Stimulated activated CD8-positive, alpha-beta memory T cell treated with anti-CD3 and anti-CD28 coated beads, Interleukin-2, amount 100 ng/mL, for 48 hours (primary cell): ENCODE measurements at places on chromosomes 11 and 22.

- DNase-seq: no peak
Observed at GRCh38 chr11:62033191-62034035, 66.0 kb upstream of the FTH1 start.

- no peak for DNase-seq
Observed at GRCh38 chr11:124745835-124746620, 6.0 kb downstream of the VSIG2 start.

DNA sequence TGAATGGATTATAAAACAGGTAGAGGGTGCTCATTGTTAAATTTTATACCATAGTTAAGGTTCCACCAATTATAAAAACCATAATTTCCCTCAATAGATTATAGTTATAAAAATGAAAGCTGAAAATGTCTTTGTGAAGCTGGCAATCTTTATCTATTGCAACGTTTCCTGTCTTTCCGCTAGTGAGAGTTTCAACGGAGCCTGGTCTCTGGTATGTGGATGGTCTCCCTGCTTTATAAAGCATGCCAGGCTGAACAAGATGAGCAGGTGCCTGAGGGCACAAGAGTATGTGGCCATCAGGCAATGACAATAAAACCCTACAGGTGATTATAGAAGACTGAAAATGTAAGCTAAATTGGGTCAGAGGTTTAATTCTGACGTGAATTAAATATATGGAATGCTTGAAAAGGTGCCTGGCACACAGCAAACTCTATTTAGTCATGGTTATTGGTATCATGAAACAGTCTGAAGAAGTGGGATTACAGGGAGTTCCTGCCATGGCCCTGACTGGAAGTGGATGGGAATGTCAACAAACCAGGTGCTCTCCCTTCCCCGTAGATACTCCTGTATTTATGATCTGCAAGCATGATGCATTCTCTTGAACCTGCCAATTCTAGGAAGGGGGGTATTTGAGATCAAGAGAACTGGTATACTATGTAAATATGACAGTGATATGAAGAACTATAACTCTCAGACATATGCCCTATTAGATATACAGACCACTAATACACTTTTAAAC is 115.7 kb downstream of the ENTHD1 start:
- no peak for DNase-seq

- DNase-seq: no peak
Observed at GRCh38 chr11:82858556-82859091, 41.6 kb downstream of the PRCP start.

DNA sequence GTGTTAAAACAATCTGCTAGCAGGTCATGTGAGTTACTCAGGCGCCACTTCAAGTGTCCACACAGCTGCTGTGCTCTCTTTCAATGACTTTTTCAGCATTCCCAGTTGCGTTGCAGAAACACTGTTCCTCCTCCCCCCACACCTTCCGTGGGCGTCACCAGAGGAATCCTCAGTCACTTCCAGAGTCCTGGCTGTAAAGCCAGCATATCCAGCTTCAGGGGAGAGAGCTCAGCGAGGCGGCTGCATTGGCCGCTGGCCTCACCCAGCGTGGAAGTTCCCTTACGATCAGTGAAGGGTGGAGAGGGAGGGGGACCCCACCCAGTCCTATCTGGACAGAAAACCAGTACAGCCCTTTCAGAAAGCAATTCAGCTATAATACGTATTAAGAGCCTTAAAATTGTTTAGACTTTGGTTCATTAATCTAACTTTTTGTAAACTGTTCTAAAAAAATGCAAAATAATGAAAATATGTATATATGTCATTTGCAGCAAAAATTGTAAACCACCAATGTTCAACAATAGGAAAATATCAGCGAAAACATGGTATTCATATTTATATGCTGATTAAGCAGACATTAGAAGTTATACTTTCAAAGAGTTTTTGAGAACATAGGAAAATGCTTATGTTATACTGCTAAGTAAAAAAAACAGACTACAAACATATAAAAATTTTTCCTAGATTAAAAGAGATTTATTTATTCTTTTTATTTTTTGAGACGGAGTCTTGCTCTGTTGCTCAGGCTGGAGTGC is 2.8 kb upstream of the ANO9 start:
- no peak for DNase-seq

- DNase-seq: no peak
Observed at GRCh38 chr11:17552041-17552355, 4.9 kb downstream of the OTOG start.

- no peak for DNase-seq
Observed at GRCh38 chr11:85710917-85711316, 24.9 kb upstream of the CCDC89 start.

DNA sequence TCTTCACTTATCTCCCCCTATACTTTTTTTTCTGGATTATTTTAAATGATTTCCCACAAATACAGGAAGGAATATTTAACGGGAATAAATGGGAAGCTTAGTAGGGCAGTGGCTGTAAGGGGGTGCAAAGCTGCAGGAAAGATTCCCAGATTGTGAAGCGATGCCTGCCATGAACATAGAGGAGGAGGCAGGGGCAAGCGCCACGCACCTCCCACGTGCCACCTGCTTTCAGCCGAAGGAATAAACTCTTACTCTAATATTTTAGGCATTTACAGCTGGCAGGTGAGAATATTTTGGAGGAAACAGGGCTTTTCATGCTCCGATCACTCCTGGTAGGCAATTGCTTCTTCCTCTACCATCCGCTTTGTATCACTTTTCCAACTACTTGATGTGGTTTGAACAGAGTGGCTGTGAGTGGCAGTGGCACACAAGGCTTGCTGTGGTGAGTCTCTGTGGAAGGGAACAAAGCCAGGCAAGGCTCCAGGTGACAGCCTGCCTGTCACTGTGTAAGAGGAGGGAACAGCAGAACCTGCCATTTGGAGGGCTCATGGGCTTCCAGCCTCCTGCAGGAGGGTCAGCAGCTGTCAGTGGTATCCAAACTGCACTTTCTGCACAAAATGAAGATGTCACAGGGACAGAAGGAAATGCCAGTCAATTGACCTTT is 54.5 kb upstream of the PLET1 start:
- no peak for DNase-seq

DNA sequence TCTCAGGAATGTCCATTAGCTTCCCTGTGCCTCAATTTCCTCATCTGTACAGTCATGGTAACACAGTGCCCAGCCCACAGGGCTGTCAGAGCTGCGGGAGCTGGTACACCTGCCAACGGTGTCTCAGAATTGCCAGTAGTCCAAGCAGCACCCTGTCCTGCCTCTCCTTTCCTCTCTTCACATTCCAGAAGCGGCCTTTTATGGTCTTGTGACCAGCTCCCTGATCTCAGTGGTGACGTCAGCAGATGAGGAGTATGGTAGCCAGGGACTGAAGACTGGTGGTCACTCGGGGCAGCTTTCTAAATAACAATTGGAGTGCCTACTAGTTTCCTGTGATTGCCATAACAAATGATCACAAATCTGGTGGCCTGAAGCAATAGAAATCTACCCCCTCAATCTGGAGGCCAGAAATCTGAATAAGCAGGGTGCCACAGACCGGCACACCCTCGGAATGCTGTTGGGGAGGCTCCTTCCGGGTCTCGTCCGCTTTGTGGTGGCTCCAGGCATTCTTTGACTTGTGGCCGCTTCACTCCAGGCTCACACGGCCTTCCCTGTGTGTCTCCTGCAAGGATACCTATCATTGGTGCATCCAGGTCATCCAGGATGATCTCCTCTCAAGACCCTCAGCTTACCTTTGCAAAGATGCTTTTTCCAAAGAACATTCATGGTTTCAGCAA is 2.1 kb downstream of the FADD start:
- no peak for DNase-seq

DNA sequence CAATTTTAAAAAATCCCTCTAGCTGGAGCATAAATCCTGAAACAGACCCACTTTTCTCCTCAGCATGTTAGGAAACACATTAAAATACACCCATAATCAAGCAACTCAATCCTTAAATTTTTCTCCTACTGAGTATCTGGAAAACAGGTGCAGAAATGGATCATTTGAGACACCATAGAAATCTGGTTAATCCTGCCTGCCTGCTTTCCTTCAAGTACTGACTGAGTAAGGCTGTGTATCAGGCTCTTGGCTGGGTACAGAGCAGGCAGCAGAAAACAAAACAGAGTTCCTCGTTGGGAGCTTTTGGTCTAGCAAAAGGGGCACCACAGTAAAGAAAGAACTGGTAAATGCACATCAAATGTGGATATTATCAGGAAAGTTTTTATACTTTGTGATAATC is 1.9 kb downstream of the KCNQ1OT1 start:
- DNase-seq: no peak

- DNase-seq: no peak
Observed at GRCh38 chr22:20964090-20964798, 2.8 kb upstream of the AIFM3 start.

DNA sequence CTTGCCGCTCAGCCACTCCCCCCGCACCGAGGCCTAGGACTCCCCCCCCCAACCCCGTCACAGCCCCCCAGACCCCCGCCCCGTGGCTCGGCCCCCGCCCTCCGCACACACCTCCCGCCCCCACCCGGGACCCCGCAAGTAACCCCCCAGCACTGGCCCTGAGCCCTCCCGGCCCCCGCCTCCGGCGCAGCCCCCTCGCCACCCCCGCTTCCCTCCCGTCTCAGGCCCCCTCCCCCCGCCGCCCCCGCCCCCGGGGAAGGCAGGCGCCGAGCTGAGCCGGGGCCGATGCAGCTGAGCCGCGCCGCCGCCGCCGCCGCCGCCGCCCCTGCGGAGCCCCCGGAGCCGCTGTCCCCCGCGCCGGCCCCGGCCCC is 1.5 kb downstream of the SHANK3 start:
- no peak for DNase-seq

- no peak for DNase-seq
Observed at GRCh38 chr22:29710922-29711593, 8.7 kb upstream of the CABP7 start.

DNA sequence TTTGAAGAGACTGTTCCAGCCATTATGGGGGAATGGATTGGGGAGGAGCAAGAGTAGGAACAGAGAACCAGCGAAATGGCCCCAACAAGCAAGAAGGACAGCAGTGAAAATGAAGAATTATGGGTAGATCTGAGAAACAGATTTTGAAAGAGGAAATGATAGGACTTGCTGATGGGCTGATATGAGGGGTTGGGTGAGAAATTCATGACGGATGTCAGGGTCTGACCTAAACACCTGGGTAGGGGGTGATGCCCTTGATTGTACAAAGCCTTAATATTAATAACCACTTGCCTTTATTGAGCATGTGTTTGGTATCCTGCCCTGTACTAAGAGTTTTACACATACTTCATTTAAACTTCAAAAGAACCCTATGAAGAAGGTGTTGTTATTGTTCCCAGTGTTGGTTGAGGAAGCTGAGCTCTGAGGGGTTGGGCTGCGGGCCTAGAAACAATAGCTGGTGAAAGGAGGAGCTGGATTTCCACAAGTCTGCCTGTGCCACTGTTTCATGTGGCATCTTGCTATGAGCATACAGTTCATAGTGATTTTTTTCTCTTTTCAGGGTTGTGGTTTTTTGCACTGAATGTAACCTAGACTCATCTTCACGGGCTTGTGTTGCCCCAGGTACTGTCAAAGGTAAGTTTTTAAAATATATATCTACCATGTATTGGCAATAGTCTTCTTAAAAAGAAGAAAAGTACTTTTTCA is 61.1 kb upstream of the TNRC6B start:
- DNase-seq: no peak

- no peak for DNase-seq
Observed at GRCh38 chr11:104776501-104777170, 121.6 kb downstream of the CASP12 start.

DNA sequence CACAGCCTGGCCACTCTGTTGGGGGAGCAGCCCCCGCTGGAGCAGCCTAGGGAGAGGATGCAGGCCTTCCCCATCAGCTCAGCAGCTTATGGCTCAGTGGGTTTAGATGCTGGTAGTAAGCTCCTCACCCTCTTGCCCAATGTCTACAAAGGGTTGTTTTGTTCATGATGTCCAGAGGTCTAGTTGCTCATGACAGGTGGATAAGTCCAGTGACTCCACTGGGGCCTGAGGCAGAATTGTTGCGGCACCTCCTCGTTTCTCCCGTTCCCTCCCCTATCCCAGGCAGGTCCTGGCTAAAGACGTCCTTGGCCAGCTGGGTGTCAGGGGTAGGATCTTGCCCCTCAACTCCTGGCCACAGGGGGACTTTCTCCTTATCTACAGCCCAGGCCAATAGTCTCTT is 233.5 kb upstream of the B3GAT1 start:
- no peak for DNase-seq

- DNase-seq: no peak
Observed at GRCh38 chr11:27158456-27159334, 118.1 kb downstream of the BBOX1 start.

DNA sequence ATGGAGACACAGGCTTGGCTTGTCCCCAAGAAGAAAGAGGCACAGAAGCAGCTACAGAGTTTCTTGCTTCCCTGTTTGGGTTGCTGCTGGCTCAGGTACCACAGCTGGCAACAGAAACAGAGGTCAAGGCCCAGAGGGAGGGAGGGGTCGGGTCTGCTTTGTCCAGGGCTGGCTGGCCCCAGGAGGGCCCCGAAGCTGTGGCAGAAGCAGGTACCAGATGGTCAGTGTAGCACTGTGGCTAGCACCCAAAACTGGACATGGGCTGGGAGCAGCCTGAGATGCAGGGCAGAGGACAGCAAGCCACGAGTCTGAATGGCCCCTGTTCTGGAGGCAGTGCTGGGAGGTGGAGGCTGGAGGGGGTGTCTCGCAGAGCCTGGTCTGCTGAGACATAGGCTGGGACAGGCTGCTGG is 52.3 kb upstream of the CCDC188 start:
- no peak for DNase-seq
